Spinal cord (tissue), 10 donors: ENCODE measurements at places on chromosomes 7 and 10. TPM values are rescaled to one million over a fixed set of nuclear protein-coding genes. Genes with fewer than 3 reads are reported as not detected.

Gene CRHR2
- 2.6 TPM for polyA plus RNA-seq

Gene CYP3A5
- polyA plus RNA-seq = 2.6 TPM

Gene FUOM
- polyA plus RNA-seq = 7.9 TPM

Gene GIMAP2
- polyA plus RNA-seq = 7.3 TPM

Gene MYL10
- polyA plus RNA-seq = not detected
